Mucosa of gallbladder (tissue), 1 donor: ENCODE measurements at places on chromosomes 4 and X. TPM values are rescaled to one million over a fixed set of nuclear protein-coding genes. Genes with fewer than 3 reads are reported as not detected.

DNA sequence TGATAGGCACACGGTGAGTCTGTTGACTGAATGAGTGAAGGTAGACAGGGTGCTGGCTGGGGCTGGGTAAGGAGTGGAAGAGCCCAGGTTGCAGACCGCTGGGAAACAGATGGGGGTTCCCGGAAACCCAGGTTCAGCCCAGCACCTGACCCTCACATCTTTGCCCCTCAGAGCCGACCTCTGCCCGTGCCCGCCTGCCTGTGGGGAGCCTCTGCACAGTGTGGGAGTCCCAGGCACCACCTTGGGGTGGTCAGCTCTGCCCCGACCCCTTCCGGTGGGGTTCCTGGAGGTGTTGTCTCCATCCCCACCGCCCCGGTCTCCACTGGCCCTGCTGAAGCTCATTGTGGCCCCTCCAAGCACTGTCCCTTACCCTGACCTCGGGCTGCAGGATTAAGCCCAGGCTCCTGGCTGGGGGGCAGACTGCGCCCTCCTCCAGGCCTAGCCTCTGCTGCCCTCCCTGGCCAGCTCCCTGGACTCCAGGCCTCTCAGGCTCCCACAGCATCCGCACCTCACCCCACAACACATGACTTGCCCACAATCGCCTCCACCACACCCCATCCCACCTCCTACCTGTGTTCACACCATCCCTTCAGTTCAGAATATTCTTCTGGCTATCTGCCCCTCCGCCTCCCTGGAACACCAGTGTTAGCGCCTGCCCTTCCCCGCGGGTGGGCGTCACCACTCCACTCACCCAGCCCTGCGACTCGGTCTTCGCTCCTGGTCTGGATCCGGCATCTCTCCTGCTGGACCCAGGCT is 21.4 kb downstream of the HMX1 start:
- no peak for DNase-seq

DNA sequence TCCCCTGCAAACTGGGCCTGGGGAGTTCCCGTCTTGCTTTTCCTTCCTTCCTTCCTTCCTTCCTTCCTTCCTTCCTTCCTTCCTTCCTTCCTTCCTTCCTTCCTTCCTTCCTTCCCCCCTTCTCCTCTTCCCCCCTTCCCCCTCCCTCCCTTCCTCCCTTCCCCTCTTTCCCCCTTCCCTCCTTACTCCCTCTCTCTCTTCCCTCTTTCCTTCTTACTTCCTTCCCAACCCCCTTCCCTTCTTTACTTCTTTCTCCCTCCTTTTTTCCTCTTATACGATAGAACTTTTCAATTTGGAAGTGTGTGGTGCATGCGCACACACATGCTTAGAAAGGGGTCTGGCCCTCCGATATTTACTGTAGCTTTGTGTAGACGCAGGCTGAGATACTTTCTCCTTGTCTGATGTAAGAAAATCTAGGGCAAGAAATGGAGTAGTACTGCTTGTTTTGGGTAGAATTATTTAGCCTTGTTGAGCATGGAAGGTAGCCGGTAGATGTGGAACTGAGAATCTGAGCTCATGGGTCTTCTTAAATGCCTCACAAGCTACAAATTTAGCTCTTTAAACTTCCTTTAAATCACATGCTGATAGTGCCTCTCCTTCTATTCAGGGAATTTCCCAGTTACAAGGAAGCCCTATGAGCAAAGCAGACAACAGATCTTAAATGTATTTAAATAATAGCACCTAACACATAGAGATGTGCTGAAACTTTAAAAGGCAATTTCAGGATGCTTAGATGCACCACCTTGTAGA is 189.6 kb downstream of the GPAT3 start:
- no peak for DNase-seq

- DNase-seq = no peak
Observed at GRCh38 chr4:182179105-182179504, 64.1 kb upstream of the TENM3 start.

DNA sequence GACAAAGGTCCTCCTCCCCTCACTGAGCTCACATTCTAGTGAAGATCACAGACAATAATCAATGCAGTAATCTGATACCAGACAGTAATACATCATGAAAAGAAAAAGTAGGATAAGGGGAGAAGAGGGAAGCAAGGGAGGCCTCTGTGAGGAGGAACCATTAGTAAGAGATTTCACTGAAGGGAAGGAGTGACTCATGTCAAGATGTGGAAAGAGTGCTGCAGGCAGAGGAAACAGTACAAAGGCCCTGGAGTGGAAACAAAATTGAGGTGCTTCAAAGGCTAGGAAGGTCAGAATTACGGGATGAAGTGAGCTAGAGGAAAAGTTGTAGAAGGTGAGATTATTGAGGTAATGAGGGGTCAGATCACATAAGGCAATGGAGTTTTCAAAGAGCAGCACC is 38.1 kb downstream of the LAMTOR3 start:
- DNase-seq = no peak

DNA sequence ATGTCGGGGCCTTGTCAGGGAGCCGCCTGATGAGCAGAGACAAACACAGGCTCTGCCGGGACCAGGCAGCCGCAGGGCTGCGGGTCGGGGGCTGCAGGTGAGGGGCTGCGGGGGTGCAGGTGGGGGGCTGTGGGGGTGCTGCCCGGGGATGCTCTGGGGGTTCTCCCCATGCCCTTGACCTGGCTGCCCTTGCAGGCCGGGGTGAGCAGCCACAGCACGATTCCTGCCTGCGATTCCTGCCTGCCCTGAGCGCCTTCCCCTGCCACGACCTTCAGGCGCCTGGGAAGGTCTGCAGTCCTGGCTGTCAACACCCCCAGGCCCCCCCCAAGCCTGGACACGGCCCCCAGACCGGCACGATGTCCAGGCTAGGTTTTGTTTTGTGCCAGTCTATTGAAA is 106.3 kb downstream of the FAM53A start:
- no peak for DNase-seq

DNA sequence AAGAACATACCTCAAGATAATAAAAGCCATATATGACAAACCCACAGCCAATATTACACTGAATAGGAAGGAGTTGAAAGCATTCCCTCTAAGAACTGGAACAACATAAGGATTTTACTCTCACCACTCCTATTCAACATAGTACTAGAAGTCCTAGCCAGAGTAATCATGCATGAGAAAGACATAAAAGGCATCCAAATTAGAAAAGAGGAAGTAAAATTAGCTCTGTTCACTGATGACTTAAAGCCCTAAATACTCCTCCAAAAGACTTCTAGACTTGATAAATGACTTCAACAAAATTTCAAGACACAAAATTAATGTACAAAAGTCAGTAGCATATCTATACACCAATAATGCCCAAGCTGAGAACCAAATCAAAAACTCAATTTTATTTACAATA is 235.7 kb downstream of the NKX6-1 start:
- no peak for DNase-seq

Gene F8A3
- total RNA-seq = 11.1 TPM

Gene GAGE1
- total RNA-seq = 0.49 TPM

Gene TENM3
- total RNA-seq = 7.8 TPM

Gene HPRT1
- 20.2 TPM for total RNA-seq
